ENCODE measurements at places on chromosomes 4 and X. TPM values are rescaled to one million over a fixed set of nuclear protein-coding genes. Genes with fewer than 3 reads are reported as not detected.

- DNase-seq, result no peak
Measured at GRCh38 chrX:104679175-104679574, 113.2 kb downstream of the IL1RAPL2 start.

TRIM2 gene
- total RNA-seq, result 0.62 TPM

DNA sequence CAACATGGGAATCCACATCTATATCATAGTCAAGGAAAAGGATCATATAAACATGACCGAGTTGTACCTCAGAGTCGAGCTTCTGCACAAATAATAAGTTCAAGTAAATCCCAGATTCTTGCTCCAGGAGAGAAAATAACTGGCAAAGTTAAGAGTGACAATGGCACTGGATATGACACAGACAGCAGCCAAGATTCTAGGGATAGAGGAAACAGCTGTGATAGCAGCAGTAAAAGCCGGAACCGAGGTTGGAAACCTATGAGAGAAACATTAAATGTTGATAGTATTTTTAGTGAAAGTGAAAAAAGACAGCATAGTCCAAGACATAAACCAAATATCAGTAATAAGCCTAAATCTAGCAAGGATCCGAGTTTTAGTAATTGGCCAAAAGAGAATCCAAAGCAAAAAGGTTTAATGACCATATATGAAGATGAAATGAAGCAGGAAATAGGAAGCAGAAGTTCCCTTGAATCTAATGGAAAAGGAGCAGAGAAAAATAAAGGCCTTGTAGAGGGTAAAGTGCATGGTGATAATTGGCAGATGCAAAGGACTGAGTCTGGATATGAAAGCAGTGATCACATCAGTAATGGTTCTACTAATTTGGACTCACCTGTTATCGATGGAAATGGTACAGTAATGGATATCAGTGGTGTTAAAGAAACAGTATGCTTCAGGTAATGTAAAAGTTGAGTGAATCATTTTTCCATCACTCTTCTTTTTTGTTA lies 50.4 kb downstream of the FABP2 start:
- DNase-seq, result no peak

RBM47 gene
- 2.7 TPM for total RNA-seq

DNA sequence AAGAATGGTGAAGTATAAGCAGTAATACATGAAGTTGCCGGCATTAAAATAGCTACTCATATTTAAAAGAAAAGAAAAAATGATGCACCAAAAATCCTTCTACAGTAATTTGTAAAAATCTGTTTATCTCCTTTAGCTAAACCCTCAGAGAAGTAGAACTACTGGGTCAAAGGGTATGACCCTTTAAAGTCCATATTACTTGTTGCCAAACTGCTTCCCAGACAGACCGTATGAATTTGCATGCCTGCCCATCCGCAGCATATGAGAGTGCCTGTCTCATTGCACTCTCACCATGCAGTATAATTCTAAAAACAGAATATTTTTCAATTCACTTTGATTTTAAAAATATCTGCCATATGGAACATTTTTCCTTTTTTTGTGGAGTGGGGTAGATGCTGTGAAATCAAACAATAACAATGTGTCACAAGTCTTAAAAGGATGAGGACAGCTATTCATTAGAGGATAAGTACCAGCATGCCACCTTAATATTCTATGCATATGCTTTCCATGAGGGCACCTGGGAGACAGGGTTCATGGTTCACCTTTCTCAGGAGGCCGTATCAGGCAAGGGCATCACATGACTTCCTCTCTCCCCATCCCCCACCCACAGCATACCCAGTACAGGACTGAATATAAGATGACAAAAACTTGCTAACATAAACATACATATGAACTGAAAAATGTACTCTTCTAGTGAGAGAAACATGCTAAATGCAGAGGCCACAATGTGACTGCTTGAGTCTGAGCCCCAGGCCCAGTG lies 17.8 kb downstream of the ZDHHC9 start:
- no peak for DNase-seq

GRCh38 chr4:158496030-158496741 lies 25.5 kb upstream of the RXFP1 start:
- peak; percentile 33 for DNase-seq

MSANTD1 gene
- total RNA-seq, result 1.3 TPM

- DNase-seq, result no peak
Measured at GRCh38 chr4:68434277-68434676, 13.0 kb upstream of the TMPRSS11E start.

GRCh38 chr4:151922306-151922705 lies 161.5 kb upstream of the GATB start:
- DNase-seq, result no peak

- no peak for DNase-seq
Measured at GRCh38 chr4:36815536-36815935, 429.0 kb upstream of the NWD2 start.

DNA sequence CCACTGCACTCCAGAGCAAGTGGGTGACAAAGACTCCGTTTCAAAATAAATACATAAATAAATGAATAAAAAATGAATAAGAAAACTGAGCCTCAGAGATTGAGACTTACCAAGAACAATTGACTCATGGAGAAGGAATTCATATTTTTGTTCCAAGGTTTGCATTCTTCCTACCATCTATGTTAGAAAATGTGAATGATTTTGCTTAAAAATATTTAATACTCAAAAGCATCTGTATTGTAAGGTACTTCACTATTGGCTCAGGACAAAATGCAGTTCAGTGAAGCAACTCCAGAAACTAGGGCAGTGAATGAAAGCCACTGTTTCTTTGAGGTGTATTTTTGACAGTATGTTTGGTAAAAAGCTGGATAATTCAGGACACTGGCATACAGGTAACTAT lies 54.1 kb downstream of the XAGE2 start:
- DNase-seq, result no peak

- DNase-seq, result no peak
Measured at GRCh38 chr4:186158021-186158813, 33.1 kb upstream of the CYP4V2 start.

DNA sequence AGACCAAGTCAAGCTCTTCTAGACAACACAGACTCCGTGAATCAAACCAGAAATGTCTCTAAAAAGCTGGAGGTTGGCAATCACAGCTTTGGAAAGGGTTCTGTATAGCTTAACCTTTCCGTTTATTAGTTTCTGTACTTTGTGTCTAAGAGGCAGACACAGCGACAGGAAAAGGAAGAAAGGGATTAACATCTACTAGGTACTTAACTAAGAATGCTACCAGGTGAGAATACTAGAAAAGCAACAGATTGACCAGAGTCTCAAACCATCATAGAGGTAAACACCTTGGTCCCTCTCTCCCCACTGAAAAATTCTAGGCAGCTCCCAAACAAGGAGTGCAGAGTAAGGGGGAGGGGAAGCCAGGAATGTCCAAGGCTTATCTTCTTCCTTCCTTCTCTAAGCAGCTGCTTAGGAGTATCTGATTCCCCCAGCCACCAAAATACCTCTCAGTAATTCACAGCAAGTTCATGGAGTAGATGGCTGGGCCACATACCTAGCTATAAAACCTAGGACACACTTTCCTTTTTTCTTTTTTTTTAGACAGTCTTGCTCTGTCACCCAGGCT lies 80.8 kb downstream of the APBB2 start:
- DNase-seq, result no peak

CHRDL1 gene
- total RNA-seq, result not detected

GPR173 gene
- total RNA-seq, result 0.08 TPM

DNA sequence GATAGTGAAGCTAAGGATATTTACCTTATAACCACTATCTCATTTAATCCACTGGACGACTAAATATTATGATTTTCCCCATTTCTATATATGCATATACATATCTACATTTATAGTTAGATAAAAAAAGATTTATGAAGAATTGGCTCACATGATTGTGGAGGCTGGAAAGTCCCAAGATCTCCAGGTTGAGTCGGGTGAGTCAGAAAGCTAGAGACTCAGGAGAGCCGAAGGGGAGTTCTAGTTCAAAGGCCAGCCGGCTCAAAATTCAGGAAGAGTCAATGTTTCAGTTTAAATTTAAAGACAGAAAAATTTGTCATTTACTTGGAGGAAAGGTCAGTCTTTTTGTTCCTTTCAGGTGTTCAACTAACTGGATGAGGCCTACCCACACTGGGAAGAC lies 158.2 kb upstream of the CPEB2 start:
- no peak for DNase-seq

BEX4 gene
- 25.6 TPM for total RNA-seq

All from activated naive CD8-positive, alpha-beta T cell treated with anti-CD3 and anti-CD28 coated beads, Interleukin-2, amount 10 ng/mL, durations not matched to agents 7 days and 5 days (primary cell).